ENCODE measurements at places on chromosomes 12 and 14. TPM values are rescaled to one million over a fixed set of nuclear protein-coding genes. Genes with fewer than 3 reads are reported as not detected.

PPFIA2 gene
- not detected for total RNA-seq

SLC25A21 gene
- total RNA-seq = not detected

NFATC4 gene
- 2.6 TPM for total RNA-seq

RPGRIP1 gene
- not detected for total RNA-seq

HOTAIR gene
- total RNA-seq = not detected

OLR1 gene
- not detected for total RNA-seq

AQP6 gene
- total RNA-seq = not detected

CACNA2D4 gene
- total RNA-seq = 6.0 TPM

RHOJ gene
- total RNA-seq = not detected

ARHGAP5 gene
- 29.5 TPM for total RNA-seq
